ENCODE measurements at places on chromosomes 1 and 21.

DNA sequence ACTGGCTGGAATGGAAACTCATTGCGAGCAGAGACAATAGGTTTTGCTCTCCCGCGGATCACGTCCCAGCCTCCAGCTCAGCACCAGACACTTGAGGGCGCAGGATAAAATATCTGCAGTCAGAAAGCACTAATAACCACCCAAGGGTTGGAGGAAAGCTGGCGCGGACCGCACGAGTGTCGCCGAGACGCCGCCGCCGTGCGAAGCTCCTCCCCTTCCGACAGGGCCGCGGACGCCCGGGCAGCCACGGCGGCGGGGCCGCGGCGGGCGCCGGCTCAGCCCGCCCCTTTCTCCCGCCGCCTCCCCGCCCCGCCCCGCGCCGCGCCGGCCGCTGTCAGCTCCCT, at the start of gene CMPK1:
Gene CMPK1, plus strand, starts transcription at position 213 of the 344 bp plus-strand sequence. CDS start 156 bp downstream, outside the sequence.
- peak; percentile 79 for DNase-seq

DNA sequence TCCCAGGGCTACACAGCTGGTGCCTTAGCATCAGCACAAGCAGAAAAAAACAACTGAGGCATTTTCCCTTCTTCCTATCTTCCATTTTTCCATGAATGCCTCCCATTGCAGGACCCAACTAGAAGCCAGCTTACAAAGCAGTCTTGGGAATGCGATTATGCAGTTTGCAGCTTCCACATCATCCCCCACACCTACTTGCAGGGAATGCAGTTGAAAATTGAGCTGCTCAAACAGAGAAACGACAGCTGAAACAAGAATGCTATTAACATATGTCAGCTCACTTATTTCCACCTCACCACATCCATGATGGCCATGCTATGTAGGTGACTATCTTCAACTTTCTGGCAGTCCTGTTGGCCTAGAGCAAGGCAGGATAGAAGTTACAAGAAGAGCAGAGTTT, 150.6 kb upstream of the KCTD3 start:
- DNase-seq = no peak

DNA sequence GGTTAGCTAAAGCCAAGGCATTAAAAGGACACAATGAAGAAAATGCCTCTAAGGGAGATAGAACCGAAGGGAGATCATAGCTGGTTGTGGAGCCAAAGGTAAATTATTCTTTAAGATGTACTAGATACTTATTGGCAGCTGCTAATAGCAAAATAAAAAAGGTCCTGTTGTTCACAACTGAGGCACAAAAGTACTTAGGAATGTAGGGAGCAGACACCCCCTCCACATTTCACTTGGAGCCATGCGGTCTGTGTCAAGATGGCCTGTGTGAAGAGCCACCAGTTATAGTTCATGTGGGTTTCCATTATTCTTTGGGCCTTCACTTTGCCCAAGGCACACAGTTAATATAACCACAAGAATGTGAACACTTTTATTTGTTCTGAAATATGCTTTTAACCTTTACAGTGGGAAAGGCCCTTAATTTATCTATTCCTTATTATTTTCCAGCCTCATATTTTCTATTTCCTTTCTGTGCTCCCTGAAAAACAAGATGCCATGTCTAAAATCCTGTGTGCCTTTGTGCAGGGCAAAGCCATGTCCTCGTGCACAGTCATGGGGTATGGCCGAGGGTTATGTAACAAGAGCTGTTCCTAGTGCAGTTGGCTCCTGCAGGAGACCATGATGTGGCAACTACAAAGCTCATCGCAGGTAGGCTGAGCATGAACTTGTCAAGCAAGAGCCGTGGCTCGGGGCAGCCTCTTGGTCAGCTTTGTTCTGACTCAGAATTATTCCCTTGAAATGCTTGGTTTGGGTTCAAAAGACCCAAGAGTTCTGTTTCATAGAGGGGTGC, 16.2 kb upstream of the WDR26 start:
- no peak for DNase-seq

DNA sequence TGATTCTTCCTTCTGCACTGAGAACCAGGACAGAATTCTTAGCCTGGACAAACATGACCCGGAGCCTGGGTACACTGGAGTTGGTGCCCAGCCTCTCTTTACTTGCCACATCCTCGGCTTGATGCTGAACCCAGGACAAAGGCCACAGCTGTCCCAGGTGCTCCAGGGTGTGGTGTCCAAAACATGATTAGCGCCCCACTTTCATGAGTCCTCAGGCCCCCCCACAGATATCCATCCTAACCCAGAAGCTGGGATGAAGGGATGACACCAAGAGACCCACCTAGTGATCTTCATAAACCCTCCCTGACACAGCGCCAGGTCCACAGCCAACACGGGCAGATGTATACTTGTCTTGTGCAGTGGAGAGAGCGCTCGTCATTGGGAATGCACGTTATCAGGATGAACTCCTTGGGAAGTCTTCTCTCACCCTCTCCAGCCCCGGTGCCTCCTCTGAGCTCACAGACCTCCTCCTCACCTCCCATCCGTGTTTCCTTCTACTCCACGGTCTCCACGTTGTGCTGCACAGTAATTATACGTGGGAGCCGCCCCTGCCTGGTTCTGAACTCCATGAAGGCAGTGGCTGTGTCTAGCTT, 3.6 kb downstream of the ABCA4 start:
- no peak for DNase-seq

GRCh38 chr1:29050166-29050565, 73.5 kb downstream of the TMEM200B start:
- no peak for DNase-seq
